ENCODE measurements at places on chromosomes 2 and 18.

DNA sequence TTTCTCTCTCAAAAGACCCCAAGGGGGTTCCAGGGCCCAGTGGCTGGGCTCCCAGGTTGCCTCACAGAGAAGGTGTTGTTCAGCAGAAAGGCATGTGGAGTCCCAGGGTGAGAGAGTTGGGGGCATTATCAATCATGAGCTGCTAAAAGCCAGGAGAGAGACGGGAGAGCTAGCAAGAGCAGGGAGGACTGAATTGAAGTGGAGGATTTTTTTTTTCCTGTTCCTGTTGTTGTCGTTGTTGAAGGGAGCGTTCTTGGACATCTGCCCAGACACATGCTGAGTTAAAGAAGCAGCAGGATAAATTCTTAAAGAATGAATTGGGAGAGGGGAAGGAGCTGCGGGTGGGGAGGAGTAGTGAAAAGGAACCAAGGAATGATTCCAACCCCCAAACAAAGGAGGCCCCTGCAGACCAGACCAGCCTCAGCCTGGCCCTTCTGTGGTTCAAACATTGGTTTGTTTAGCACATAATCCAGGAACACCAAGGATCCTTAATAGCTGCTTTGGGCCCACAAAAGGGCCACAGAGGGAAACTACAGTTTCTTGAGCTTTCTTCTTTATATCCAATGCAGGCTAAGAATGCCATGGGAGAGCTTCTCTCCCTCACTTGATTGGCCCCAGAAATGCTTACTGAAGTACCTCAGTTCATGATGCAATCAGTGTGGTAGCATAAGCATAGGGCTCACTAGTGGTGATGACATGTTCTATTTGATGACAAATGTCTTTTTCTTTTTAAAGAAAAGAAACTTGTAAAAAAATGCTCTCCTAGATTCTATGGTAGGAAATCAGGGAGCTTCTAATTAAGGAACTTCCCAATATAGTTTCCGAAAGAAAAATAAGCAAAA, 146.0 kb downstream of the SETBP1 start:
- DNase-seq, result peak; percentile 48

GRCh38 chr2:209726311-209726710, 45.3 kb upstream of the UNC80 start:
- no peak for DNase-seq

DNA sequence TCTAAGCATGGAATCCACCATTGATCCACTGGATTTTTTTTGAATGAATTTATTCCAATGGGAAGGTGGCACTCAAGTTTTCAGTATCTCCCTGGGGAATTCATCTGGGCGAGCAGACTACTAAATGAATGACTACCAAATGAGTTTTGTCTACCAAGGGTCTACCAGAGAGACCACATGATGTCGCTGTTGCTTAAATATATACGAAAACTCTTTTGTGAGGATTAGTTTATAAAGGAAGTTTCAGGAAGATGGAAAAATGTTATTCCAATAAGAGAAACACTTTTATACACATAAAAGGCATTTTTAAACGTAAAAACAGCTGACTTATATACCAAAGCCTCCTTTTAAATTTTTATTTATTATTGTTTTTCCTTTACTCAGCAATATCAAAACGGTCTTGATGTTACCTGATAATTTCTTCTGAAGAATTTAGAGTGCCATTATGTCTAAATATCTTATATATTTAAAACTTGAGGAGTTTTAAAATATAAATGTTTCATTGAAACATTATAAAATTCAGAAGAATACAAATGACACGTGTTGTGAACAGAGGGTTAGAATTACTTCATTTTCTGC, 139.7 kb downstream of the HRH4 start:
- DNase-seq, result peak; percentile 78

- no peak for DNase-seq
These were observed 56.4 kb downstream of the LPIN1 start for GRCh38 chr2:11802782-11803191.

DNA sequence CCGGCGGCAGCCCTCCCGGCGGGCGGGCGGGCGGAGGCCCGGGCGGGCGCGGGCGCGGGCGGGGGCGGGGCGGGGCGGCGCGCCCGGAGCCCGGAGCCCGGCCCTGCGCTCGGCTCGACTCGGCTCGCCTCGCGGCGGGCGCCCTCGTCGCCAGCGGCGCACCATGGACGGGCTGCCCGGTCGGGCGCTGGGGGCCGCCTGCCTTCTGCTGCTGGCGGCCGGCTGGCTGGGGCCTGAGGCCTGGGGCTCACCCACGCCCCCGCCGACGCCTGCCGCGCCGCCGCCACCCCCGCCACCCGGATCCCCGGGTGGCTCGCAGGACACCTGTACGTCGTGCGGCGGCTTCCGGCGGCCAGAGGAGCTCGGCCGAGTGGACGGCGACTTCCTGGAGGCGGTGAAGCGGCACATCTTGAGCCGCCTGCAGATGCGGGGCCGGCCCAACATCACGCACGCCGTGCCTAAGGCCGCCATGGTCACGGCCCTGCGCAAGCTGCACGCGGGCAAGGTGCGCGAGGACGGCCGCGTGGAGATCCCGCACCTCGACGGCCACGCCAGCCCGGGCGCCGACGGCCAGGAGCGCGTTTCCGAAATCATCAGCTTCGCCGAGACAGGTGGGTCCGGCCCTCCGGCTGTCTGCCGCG, at the start of gene INHBB:
TSS of gene INHBB (plus strand) at position 111 of the 641 bp plus-strand sequence. CDS start at position 164, 53 bp downstream.
- DNase-seq, result no peak

DNA sequence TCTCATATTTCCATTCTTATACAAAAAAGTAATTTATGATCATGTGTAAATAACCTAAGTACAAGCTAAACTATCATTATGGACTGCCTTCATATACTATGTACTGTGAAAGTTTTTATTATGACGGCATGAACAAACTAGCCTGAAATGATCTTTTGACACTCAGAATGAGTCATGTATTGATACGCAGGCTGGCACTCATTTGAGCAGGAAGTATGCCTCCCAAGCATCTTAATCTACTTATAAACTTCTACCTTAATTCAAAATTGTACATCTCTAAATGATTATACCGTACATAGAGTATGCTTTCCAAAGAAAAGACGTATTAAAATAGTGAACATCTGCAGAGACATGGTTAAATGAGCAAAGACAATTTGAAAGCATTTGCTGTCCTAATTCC, 207.1 kb upstream of the SPOPL start:
- DNase-seq, result no peak

DNA sequence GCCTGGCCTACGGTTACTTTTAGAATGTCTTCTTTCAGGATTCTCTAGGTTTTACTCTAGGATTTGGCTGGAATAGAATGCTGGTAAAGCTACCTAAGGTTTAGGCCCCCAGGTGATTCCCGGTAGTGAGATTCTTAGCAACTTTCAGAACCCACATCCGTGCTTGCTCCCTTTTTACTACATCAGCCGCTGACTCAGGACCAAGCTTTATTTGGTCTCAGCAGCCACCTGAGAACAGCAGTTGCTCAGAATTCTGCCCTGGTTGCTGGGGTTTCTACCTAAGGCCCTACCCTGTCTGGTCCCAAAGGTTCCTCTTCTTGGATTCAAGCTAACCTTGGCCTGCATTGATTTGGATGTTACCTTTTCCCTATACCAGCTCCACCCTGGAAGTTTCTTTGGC, 36.1 kb upstream of the NDUFV2 start:
- no peak for DNase-seq

GRCh38 chr2:138707392-138708074, 72.7 kb downstream of the NXPH2 start:
- DNase-seq, result no peak

Data from NCI-H1092 (cell line).